ENCODE measurements at places on chromosomes 6 and 20.

DNA sequence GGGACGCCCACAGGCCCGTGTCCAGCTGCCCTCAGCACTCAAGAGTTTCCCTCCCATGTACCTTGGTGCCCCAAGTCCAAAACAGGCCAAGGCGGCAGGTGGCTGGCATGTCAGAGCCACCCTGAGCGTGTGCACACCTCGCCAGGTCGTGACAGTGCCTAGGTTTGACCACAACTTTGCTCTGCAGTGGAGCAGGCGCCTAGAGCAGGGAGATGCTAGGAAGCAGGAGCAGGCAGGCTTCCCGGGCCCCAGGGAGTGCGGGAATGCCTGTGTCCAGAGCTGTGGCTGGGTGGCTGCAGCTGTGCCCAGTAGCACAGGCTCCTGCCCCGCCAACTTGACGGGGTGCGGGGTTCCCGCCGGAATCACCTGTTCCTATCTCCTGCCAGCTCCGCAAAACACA, 380.8 kb upstream of the IMPG1 start:
- no peak for DNase-seq

GRCh38 chr20:54355631-54356280, 119.6 kb upstream of the DOK5 start:
- DNase-seq: no peak

- DNase-seq: no peak
Measured at GRCh38 chr6:36129941-36130666, at the start of gene MAPK13. TSS of gene MAPK13 (plus strand) at chr6:36130513. CDS start at chr6:36130583, 70 bp downstream.

DNA sequence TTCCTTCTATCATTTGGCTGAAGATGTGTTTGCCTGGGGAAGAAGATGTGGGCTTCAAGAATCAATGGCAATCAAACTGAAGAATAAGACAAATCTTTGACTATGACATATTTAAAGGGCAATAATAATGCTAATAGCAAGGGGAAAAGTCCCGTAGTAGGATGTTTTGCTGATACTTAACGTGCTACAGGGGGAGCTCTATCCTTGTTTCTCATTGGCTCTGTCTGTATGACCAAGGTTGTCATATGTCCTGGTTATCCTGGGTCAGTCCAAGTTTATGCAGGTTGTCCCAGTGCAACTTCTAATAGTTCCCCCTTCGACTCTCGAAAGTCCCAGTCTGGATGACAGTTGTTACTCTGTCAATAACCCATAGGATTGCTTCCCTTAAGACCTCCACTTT, 321.3 kb downstream of the DHX35 start:
- no peak for DNase-seq

DNA sequence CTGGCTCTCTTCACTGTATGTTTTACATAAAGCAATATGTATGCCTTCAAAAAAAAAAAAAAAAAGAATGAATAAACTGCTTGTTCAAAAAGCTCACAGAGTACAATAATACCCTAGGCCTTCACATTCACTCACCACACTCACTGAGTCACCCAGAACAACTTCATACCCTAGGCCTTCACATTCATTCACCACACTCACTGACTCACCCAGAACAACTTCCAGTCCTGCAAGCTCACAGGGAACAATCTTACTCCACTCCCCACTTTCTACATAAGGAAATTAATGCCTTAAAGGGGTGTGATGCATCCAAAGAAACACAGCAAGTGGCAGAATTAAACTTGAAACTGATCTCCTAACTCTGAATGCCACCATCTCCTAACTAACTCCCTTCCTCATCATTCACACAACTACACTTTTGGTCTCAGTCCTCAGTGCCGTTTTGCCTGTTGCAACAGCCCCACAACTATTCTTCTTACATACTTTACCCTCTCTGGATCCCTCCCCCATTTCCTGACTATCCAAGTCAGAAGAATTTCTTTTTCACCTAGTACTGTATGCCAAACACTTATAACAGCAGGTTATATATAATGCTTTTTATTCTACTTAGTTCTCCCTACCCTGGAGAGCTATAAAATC, 34.2 kb downstream of the NHSL1 start:
- peak; percentile 97 for DNase-seq
